NCI-H2107 (cell line): ENCODE measurements at places on chromosomes 1 and 21.

DNA sequence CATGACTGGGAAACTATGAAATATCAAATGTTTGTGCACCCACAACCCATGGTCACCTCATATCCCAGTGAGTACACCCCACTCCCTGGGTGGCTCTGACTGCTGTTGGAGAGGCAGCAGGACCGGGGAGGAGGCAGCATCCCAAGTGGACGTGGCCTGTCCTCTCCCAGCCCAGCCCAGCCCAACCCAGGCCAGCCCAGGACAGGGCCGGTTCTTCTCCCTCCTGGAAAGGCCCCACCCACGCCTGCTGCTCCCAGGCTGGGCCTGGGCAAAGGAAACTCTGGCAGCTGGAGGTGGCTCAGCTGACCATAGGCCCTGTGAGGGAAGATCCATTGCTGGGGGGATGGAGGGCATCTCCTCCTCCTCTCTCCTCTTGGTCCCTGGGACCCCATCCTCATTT is 19.1 kb downstream of the MATN1 start:
- no peak for DNase-seq

DNA sequence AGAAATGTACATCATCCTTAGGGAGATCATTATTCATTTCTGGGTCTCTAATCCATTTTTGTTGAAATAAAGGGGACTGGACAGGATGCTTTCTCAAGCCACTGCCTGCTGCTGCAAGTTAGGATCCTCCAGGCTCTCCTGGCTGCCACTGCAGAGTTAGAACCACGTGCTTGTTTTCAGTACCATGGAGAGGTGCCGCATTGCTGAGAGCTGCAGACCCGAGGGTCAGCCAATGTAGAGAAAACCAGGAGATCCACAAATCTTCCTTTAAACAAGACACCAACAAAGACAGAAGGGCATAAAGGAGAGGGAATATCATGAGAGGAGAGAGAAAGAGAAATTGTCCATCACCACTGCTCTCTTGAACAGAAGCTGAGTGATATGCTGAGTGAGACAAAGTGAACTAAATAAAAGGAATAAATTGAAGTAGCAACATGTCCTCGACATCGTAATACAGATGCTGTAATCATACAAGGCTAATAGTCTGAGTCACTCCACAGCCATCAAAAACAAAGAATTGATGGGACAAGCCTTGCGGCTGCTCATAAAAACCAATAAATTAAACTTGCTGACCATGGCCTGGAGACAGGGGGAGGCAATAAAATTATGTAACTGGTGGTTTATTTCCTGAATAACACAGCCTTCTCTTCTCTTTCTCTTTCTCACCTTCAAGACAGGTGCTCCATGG is 255.7 kb downstream of the OMA1 start:
- DNase-seq, result no peak

GRCh38 chr1:179779645-179780272 is 36.7 kb downstream of the FAM163A start:
- DNase-seq, result no peak

- no peak for DNase-seq
Observed at GRCh38 chr1:66704177-66704875, 47.9 kb upstream of the DYNLT5 start.

- no peak for DNase-seq
Observed at GRCh38 chr1:54805981-54806381, 4.9 kb upstream of the TTC22 start.

GRCh38 chr21:40372506-40372905 is 474.5 kb downstream of the DSCAM start:
- DNase-seq, result no peak
